NCI-H1105 treated with DMSO at 0.1 percent for 48 hours (cell line): ENCODE measurements at places on chromosomes 4 and X.

DNA sequence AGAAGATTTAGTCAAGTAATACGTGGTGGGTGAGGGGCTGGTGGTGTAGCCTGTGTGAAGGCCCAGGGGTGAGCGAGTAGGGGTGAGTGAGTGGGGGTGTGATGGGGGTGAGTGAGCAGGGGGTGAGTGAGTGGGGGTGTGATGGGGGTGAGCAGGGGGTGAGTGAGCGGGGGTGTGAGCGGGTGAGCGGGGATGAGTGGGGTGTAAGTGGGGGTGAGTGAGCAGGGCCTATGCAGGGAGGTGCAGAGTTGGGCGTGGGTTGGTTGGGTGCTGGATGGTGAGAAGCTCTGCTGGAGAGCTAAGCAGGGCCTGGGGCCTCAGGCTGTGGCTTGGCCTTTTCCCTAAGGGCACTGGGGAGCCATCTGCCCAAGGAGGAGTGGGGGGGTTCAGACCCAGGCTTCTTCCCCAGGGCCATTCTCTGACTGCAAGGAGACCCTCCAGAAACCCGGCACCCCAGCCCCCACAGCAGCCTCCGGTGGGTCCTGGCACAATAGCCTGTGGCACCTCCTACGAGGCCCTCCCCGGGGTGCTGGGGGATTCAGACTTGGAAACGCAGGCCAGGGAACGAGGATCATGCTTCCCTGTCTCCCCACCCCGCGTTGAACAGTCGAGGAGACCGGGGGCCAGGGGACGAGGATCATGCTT lies 30.4 kb downstream of the SH3TC1 start:
- no peak for DNase-seq

DNA sequence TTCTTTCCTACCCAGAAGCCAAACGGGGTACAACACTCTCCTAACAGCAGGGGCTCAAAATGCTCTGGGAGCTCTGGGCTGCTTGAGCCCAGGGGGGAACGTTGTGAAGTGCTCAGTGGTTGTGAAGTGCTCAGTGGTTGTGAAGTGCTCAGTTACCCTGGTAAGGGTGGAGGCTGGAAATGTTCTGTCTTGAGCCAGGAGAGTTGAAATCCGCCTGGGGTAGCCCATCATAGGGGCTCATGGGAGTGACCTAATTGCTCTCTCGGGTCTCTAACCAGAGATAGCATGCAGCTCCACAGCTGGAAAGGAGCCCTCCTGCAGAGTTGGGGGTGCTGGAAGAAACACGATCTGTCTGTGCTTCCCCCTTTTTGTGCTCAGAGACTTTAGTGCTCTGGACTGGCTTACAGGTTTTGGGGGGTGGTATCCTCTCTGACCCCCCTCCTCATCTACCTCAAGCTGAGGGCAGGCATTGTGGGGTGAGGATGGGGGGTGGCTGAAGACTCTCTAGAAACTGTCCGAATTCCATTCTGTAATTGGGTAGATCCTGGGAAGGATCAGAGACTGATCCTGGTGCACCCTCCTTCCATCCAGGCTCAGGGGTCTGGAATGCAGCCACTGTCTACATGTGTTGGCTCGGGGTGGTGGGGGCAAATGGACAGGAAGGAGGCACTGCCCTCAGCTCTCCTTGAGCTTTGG lies 2.7 kb downstream of the EFNB1 start:
- no peak for DNase-seq

- peak; percentile 1 for DNase-seq
Observed at GRCh38 chr4:152534541-152535359, 1.1 kb downstream of the FBXW7 start.

- no peak for DNase-seq
Observed at GRCh38 chrX:107601759-107602158, 26.6 kb upstream of the PRPS1 start.
